Right cardiac atrium (tissue), 5 donors: ENCODE measurements at places on chromosomes 5 and 9.

GRCh38 chr9:123893831-123894460 is 36.0 kb downstream of the DENND1A start:
- no peak for DNase-seq

DNA sequence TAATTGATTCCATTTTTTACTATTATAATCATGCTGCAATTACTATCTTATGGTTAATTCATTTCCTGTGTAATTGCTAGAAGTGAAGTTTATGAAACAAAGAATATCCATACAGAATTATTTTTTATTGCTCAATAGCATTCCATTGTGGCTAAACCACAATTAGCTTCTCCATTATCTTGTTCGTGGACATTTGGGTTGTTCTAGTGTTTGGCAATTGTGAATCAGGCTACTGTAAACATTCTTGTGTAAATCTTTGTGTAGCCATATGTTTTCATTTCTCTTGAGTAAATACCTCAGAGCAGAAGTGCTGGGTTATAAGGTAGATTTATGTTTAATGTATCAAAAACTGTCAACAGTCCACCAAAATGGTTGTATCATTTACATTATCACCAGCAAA is 341.1 kb downstream of the MAT2B start:
- DNase-seq: no peak

- no peak for DNase-seq
Observed at GRCh38 chr9:22211588-22212360, 202.7 kb upstream of the CDKN2B start.

DNA sequence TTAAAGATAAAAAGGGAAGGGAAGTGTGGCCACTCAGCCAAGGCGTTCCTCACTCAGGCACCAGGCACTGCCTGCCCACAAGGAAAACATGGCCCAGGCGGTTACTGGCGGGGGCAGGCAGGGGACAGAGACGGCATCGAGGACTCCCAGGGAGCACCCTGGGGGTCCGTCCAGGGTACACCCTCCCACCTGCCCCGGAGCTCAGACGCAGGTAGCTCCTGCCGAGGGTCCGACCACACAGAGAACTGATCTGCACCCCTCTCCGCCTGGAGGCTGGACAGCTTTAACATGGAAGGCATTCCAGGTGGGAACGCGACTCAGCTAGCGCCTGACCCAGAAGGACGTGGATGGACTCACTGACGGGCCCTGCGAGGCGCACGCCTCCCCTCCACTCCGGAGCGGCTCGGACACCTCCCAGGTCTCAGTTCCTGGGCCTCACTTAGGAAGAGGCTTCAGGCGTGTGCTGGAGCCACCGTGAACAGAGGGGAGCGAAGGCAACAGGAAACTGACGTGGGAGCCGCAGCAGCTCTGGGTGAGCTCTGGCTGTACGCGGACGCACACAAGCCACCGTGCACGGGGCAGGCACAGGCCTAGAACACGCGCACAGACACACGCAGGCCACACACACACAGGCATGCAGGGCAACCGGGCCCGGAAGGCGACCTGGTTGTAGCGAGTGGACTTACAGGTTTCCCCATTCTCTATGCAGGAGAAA is 47.5 kb downstream of the NKD2 start:
- peak; percentile 40 for DNase-seq

DNA sequence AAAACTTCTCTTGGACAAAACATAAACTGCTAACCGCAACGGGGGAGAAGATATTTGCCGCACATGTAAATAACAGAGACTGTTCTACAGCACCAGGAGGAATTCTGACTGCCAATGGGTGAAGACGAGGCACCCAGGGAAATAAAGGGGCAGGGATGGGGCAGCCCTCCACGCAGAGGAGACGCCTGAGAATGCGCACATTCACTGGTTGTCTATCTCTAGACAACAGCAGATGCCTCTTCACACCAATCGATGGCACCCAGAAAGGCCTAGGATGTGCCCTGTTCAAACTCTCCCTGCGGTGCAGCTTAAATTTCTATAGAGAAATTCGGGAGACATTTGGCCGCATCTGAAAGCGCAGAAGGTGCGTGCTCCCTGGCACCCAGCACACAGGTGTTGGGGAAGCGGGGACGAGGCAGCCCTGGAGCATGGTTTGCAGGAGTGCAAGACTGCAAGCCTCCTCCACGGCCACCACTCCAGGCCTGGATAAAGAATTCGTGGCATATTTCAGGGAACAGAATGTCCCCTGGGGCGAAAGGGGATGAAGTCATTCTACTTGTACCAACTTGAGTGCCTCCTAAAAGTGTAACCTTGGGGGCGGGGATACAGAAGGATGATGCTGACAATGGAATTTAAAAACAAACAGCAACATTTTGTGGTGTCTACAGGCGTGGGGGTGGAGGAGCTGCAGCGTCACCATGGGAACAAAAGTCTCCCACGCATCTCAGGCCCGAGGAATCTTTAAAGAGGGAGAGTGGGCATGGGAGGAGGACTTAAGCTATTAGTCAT is 6.3 kb upstream of the IRX2 start:
- DNase-seq: no peak

DNA sequence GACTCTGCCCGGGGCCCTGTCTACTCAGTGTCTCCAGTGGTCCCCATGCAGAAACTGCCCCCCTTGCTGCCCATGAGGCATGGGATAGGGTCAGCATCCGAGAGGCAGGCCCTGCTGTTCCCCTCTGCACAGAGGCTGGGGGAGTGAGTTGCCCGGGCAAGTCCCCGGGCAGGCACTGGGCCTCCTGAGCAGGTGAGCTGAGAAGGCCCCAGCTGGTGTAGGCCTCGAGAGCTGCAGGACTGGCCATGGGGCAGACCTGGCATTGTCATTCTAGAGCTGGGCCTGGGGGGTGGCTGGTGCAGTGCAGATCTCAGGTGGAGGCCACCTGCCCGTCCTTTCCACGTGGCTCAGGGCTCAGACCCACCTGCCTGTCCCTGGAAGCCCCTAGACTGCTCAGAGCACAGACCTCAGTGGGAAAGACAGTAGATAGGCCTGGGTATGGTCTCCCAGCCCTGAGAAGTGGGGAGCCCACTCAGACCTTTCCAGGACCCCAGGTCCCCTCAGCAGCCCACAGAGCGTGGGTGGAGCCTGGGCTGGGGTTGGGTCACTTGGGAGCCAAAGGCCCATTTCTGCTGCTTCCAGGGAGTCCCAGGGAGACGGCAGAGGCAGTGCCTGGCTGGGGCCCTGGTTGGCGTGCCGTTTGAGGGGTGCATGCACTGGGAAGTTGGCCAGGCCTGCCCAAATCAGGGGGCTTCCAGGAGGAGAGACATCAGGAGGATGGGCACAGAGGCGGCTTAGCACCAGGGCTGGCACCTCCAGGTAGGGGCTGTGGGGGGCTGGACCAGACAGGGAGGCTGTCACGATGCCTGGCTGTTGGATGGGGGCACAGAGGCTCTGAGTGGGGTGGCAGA is 4.8 kb upstream of the NOTCH1 start:
- no peak for DNase-seq
